NCI-H1417 (cell line): ENCODE measurements at places on chromosomes 1 and 21.

GRCh38 chr1:167720965-167721616 is 691 bp upstream of the MPZL1 start:
- no peak for DNase-seq

- peak; percentile 97 for DNase-seq
These were observed 84.7 kb downstream of the DISP3 start for GRCh38 chr1:11563560-11564069.

DNA sequence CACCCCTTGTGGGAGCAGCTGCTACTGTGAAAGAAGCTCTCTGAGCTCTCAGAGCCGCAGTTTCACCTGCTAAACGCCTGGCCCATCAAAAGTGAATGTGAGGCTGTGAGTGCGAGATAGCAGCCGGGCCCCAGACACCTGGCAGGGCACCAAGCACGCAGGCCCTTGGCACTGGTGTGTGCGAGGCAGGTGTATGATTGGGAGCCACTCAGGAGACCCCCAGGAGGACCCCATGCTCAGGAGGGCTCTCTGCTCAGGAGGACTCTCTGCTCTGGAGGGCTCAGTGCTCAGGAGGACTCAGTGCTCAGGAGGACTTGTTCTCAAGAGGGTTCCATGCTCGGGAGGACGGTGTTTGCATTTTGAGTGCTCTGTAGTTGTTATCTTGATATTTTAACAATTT is 14.3 kb upstream of the ADARB1 start:
- DNase-seq: no peak

DNA sequence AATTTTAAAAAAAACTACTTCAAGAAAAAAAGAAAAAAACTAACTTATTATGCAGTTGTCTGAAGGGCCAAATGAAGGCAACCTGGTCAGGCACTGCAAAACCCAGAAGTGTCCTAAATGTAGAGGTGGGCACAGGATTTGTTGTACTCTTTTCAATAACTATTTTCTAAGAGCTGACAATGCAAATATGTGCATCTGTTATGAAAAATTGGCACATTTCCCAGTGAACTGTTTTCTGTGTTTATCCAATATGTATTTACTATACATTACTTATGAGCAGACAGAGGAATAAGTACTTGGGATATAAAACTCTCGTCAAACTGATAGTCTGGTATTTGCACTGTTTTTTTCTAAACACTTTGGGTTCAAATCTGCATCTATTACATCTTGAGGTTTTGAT is 188.0 kb upstream of the C21orf91 start:
- DNase-seq: peak; percentile 22

DNA sequence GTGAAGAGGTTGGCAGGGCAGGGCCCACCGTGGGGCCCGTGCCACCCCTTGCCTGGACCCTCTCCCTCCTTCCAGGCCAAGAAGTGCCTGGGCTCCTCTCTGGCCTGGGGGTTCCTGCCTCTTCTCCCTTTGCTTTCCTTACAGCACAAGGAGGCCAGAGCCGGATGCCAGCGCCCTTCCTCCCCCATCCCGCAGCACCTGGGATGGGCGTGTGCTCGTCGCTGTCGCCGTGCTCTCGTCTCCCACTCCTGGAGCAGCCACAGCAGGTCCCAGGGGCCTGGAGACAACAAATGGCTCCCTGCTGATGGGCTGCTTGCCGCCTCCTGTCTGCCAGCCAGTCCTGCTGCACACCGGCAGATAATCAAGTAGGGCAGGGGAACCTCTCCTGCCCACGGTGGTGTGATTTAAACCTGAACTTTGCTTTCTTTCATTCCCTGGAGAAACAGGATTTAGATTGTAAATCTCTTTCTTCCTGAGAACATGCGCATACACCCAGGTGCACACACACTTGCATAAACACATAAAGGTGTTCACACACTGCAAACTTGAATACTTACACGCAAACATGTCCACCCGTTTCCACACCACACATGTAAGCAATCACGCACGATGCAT is 50.8 kb upstream of the POU3F1 start:
- peak; percentile 77 for DNase-seq

- peak; percentile 81 for DNase-seq
These were observed 9.9 kb downstream of the ANGPTL7 start for GRCh38 chr1:11198851-11199594.

GRCh38 chr1:39754026-39754570 is 15.4 kb downstream of the PPIE start:
- no peak for DNase-seq

DNA sequence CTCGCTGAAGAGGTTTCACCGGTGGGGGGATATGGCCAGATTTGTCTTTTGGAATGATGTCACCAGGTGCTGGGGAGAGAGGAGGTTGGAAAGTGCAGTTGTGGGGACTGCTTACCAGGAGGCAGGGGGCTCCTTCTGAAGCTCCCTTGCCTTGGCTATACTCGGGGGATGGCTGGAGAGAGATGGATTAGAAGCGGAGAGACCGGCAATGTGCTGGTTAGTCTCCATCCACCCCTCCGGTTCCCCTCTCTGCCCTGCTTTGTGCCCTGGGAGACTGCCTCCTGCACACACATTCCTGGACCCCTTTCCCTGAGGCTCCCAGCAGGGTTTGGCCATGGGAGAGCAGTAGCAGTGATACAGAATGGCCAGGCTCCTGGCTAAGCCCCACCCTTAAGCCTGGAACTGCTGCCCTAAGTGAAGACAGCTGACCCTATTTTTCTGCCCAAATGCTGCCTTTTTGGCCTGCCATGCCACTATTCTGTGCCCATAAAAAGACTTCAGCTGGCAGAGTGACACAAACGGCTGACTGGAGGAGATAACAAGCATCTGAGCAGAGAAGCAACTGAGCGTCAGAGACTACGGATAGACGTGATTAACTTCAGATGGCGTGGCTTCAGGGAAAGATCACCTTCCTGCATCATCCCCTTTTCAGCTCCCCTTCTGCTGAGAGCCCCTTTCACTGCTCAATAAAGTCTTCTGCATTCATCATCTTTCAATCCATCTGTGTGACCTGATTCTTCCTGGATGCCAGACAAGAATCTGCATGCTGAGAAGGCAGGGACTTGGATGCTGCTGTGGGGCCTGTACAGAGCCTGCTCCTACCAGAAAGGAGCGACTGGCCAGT is 14.5 kb upstream of the VPS13D start:
- DNase-seq: no peak

GRCh38 chr1:205513774-205514173 is 9.3 kb downstream of the CDK18 start:
- DNase-seq: no peak

DNA sequence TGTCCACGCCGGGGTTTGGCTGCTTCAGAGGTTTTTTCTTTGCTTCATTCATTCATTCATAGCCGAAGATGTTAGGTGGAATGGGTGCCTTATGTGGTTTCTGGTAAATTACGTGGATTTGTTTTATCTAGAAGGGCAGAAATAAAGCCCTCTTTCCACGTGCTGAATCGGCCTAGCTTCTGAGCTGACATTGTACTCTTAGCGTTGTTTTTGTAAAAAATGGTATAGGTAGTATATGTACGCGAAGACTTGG is 1.5 kb downstream of the GALNT2 start:
- DNase-seq: no peak

DNA sequence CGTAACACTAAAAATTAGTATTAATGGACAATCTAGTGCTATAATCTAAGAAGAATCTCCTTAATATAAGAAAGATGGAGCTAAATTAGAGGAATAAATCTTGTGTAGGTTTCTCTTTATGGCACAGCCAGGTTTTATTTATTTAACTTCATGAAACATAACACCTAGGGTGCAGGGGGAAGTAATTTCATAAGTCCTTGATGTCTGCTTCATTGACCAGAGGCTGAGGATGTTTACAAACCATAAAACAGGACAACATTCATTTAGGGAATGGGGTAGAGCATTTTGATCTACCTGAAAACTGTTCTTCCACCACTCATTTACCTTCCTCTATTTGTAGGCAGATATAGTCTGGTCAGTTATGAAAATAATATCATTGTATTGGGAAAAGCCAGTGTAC is 95.5 kb downstream of the NGF start:
- peak; percentile 31 for DNase-seq

DNA sequence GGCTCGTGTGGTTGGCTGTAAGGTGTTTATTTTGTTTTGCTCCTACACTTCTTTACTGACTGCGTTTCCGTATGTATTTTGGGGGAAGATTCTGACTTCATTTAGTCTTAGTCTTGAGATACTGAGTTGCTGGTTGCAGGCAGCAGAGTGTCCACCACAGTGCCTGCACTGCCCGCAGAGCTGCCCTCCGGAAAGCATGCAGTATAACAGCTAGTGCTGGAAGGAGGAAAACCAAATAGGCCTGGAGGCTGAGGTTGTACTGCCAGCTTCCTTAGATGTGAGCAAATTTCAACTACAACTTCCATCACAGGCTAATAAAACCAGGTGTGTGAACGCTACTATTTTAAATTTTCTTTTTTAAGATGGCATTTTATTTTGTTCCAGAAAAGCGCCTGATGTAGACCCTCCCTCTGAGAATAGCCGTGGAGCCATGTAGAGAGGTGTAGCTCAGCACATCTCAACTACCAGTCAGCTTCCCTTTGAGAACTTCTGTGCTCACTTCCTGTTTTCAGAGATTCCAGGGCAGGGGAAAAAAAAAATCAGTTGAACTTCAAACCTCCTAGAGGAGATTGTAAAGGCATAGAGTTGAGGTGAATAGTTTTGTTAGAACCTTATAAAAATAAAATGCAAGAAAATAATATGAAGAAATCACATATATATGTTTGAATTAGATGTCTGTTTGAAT is 17.6 kb downstream of the LMO4 start:
- no peak for DNase-seq

- no peak for DNase-seq
These were observed 56.2 kb upstream of the EDEM3 start for GRCh38 chr1:184810735-184811343.

DNA sequence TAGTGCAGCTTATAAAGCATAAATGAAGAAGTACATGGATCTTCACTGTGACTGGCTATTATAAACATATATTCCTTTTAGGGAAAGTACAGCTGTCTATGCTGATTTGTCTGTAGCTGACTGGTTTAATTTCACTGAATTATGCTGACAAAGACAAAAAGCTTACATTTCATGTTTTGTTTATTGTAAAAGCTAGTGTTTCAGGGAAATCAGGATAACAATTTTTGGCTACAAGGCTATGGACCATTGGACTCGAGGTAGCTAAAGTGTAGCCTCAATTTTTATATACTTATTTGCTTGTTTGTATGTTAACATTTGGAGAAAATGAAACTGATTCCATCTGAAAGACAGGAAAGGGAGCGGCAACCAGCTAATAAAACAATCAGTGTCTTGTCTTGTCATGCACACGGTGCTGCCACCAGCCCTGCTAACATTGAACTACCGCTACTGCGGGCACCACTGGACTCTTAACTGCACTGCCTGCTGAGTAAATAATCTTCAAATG is 480.2 kb downstream of the COL11A1 start:
- no peak for DNase-seq

GRCh38 chr21:38628349-38628748 is 130.1 kb upstream of the ERG start:
- no peak for DNase-seq

DNA sequence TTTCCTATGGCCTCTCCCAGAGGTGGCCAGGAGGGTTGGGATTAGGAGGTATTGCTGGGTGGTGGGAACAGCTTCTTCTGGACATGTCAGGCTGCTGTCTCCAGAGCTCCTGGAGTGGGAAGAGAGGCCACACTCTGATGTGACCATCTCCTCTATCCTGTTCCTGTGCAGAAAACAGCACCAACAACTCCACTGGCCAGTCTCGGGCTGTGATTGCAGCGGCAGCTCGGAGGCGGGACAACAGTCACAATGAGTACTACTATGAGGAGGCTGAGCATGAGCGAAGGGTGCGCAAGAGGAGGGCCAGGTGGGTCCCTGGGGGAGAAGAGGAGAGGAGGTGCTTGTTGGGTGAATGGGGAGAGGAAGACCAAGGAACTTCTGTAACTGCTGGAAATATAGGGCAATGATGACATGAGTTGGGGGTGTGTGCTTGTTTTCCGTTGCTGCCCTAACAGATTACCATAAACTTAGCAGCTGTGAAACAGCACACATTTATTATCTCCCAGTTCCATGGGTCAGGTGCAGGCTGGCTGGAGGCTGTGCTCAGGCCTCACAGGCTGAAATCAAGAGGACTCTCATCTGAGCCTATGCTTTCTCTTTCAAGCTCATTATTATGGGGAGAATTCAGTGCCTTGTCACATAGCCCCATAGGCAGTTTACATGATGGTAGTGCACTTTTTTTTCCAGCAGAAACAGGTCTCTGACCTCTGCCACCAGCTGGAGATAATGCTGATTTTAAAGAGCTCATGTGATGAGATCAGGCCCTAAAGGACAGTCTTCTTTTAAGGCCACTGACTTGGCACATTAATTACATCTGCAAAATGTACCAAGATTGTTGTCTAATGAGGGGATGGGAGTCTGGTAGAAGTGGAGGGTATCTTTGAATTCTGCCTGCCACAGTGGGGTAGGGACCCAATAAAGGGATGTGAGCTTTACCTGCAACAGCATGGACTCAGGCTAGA is 20.8 kb downstream of the VANGL2 start:
- no peak for DNase-seq

DNA sequence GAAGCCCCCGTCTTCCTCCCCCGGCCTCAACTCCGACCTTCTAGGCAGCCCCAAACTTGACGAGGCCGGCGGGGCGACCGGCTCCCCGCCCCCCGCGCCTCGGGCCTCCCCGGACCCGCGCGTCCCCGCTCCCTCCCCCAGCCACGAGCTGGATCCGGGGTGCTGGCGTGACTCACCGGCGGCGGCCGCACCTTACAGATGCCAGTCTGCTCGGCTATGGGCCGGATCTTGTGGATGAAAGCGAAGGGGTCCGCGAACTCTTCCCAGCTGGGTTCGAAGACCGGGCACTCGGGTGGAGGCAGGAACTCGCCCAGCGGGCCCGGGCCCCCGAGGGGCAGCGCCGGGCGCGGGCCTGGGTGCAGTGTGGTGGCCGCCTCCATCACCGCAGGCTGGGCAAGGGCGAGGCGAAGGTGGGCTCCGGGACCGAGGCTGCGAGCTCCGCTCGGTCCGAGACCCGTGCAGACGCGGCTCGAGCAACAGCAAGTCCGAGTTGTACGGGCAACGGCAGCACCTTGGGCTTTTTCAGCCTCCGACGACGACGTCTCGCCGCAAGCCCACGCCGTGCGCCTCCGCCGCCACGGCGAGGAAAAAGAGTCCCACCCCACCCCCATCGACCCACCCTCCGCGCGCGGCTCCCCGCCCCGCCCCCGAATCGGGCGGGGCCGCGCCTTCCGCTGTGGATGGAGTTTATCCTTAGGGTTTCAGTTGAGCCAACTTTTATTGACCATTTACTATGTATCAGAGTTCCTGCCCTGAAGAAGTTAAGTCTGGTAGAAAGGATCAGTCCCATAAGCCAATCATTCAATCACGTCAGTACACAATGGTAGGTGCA is at the start of gene KDM5B:
TSS of gene KDM5B (minus strand) at position 496 of the 832 bp plus-strand sequence. CDS start at position 380, 116 bp downstream.
- peak; percentile 84 for DNase-seq

DNA sequence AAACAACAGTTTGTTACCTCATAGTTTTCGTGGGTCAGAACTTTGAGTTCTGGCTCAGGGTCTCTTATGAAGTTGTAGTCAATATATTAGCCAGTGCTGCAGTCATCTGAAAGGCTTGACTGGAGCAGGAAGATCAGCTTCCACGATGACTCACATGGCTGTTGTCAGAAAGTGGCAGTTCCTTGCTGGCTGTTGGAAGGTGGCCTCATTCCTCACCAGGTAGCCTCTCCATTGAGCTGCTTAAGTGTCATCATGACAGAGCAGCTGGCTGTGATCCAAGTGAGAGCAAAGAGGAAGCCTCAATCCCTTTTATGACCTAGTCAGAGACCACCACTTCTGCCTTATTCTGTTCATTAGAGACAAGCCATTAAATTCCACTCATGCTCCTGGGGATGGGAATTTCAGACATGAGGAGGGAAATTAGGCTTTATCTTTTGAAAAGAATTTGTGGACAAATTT is 5.6 kb downstream of the OSBPL9 start:
- DNase-seq: peak; percentile 96

GRCh38 chr1:26349188-26349876 is 4.6 kb downstream of the CRYBG2 start:
- DNase-seq: no peak
